ENCODE measurements at places on chromosomes 2 and 18.

DNA sequence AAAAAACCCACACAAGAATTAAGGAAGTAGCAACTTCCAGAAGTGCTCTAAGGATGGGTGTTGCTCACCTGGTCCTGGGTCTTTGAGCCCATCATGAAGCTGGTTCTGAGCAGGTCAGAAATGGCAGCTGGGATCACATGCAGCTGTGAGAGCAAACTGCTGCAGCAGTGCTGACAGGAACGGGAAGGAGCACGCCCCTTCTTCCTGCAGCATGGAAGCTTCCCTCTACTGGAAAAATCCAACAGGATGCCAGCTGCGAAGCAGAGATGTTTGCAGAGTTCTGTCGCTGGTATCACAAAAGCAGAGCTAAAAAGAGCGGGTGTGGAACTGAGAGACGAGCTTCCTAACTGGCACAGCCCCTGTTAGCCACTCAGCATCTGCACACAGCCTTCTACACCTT, 33.7 kb downstream of the EIF4E2 start:
- no peak for DNase-seq

GRCh38 chr2:168772704-168773103, 29.7 kb upstream of the NOSTRIN start:
- no peak for DNase-seq

DNA sequence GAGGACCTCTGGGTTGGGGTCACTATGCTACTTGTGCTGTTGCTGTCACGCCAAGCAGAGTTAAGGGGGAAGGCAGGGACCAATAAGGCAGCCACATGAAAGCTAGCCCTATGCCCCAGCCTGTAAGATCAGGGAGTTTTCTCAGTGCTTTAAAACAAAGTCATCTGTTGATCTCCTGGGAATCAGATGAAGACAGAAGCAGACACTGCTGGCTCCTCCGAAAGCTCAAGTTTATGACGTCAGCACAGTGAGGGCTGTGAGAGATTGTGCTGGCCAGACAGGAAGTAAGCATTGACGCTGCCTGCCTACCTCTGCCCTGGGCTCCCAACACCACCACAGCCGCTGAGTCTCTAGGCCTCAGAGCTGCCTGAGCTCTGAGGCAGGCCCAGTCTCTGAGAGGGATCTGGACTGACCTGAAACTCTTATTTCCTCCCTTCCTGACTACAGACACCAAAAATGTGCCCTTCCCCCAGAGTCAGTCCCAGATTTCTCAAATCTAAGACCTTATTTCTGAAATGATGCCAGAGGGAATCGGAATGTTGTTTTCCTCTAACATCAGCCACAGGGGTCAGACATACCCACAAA, 118.1 kb upstream of the EPAS1 start:
- DNase-seq: peak; percentile 18

DNA sequence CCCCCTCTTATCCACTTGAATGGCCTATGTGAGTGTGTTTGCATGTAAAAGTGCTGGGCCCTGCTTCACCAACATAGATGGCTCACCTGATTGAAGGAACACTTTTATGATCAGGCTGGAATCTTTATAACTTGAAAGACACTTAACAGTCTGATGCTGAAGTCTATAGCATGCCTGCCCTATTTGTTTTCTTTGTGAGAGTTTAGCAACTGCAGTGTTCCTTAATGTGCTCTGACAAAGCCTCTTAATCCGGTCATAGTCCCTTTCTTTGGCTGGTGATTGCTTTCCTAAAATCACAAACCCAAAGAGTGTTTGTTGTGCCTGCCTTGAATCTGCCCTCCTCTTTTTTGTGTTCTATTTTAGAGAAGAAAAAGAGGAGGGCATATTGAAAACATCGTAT, 1382.8 kb upstream of the CELF4 start:
- DNase-seq: peak; percentile 65

GRCh38 chr2:210376694-210377093, 61.7 kb upstream of the MYL1 start:
- DNase-seq: no peak

DNA sequence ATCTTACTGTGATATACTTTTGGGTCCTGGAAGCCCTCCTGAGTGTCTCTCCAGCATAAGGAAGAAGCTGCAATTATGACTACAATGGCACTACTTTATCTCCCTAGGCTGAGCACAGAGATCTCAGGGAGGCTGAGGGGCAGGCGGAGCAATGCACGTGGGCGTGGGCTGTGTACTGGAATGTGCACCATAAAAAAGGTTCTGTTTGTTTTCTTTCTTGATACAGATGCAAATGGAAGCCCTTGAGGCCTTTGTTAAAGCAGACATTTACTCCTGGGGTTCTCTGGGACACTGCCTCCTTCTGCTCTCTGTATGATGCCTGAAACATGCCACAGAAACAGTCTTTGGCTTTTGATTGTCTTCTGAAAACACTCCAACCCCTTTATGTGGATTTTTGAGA, 79.1 kb upstream of the DLX2 start:
- DNase-seq: no peak

DNA sequence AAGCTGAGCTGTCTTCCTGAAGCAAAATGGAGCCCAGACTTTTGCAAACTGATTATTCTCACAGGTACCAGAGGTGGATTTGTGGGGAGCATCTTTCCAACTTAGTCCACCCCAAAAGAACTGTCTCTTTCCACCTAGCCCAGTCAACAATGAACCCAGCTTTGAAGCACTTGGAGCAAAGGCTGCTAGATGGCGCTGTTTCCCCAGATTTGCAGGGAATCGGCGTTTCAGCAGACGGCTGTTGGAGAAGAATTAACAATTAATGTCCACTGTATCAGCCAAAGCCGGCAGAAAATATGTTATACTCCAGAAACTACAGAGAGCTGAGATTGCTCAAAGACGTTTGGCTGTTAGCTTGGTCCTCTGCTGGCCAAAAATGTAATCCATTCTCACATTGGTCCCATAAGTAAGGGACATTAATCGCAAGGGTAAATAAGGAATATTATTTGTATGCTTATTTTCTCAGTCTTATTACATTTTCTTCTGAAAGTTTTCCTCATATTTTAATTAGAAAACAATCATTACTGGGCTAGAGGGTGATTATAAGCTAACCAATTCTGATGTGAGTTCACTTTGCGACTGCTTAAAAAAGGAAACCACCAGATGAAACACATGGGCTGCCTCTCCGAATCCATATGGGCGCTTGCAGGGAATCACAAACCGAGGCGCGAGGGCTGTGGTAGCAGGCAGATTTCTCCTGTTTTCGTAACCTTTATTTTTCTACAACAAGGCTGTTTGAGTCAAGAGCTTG, 423.8 kb upstream of the MEX3C start:
- DNase-seq: peak; percentile 46

DNA sequence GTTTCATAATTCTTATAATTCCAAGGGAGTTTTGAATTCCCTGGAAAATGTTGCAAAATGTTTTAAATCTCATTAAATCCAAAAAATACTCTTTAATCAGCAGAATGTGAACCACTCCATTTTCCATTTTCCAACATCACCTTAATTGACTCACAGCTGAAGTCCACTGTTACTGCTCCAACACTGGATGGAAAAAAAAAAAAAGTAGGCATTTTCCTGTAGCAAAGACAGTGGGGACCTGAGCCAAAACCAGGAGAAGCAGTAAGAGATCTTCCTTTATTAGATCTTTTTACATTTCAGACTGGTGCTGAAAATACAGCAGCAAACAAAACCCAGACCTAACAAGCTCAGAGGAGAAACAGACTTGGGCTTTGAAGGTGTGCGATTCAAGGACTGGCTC, 62.4 kb upstream of the SPATS2L start:
- no peak for DNase-seq

DNA sequence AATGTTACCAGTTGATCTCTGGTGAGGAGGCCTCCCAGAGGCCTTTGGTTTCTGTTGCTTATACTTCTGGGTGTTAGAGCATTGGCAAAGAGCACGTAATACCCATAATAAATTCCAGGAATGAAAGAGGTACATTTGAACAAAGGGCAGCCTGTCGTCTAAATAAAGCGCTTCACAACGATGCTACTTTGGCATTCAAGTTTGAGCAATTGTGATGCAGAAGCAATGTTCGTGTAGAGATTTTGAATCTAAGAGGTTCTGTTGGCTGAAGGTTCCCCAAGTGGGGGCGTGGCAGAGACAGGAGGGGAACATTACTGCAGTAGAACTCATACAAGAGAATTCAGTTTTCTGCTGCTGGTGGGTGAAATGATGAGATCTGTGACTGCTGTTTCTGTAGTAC, 27.8 kb downstream of the ZNF532 start:
- DNase-seq: no peak

DNA sequence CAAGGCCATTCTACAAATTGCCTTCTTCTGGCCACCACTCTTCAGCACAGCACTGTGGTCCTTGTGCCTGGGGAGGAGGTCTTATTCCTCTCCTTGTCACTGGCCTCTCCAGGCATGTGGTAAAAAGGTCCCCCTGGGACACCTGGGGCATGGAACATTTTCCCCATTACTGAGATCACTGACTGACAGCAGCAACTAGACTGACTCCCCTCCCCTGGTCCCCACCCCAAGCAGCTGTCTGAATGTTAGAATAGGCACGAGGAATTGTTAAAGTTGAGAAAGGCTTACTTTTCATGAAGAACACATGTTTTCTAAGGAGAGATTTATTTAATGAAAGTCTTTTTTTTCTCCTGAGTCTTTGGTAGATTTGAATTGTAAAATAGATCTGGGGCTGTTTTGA, 39.5 kb upstream of the RTN4 start:
- DNase-seq: no peak

DNA sequence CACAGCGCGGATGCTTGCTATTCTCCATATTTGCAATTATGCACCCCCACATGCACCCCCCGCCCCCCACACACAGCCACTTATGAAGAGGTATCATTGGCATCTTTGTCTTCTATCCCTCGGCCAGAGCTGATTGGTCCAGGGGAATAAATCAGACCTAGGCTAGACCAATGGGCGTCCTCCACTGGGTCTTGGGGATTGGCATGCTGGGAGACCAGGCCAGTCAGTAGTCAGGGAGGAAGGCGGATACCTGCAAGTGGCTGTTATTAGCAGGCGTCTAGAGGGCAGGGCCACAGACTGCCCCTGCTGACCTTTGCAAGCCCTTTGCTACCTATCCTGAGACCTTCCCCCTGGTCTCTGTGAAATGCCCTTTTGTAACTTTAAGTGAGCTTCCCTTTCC, 30.0 kb downstream of the ATOH8 start:
- DNase-seq: no peak

GRCh38 chr2:16058256-16058655, 117.9 kb downstream of the MYCN start:
- peak; percentile 22 for DNase-seq

DNA sequence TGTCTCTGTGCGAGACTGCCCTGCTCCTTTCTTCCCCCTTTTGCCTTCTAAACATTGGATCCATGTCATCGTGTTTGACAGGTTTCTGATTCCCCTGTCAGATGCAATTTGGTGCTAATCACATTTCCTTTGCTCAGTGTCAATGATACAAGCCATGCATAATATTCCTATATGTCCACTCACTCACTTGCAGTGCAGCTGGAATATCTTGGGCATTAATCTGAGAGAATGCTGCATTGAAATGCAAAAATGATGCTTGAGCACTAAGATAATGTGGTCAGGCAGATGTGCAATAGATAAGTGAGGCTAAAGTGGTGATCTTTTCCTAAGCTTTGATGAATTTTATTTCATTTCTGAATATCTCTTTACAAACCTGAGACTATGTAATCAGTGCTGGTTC, 375.5 kb downstream of the PARD3B start:
- no peak for DNase-seq

GRCh38 chr18:11955239-11956029, 25.9 kb upstream of the IMPA2 start:
- no peak for DNase-seq

DNA sequence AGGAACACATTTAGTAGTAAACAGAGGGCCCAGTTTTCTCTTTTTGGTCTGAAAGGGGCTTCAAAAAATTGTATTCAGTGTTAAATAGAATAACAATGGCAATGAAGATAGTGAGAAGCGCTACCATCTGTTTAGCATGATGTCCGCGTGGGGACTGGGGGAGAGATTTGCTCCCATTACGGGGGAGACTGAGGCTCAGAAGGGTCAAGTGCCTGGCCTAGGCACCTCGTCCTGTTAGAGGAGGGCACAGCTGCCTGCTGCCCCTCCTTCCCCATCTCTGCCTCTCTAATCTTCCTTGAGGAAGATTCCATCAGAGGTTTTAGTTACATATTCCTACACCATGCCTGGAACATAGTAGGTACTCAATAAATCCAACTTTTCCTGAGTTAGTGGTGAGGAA, 10.1 kb upstream of the TMEM185B start:
- no peak for DNase-seq

DNA sequence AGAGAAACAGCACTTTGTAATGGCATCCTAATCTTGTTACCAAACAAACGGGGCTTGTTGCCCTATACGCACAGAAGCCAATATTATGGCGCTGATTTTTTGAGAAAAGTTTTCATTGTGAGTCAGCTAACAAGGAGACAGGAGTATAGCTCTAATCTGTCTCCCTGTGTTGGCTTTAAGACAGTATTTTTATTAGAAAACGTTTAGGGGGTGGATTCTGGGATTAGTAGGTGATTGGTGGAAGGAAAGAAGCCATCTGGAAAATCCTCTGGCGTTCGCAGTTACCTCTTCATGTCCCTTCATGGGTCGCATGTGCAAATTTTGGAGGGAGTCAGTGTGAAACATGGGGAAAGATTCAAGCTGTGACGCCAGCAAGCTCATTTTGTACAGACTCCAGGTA, 698 bp upstream of the TMEM237 start:
- DNase-seq: no peak

- DNase-seq: no peak
Measured at GRCh38 chr2:120991441-120991840, 255.8 kb downstream of the GLI2 start.

GRCh38 chr18:75782204-75782603, 354.7 kb upstream of the SMIM21 start:
- DNase-seq: no peak

DNA sequence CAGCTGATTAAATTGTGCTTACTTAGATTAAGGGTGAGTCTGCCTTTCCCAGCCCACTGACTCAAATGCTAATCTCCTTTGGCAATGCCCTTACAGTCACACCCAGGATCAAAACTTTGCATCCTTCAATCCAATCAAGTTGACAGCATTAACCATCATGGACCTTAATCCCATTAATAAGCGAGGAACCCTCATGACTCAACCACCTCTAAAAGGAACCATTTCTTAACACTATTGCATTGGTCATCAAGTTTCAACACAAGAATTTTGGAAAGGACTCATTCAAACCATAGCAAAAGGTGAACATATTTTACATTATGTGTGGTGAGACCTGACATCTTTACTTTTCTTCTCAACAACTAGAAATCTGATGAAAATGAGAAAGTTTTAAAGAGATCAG, 187.0 kb downstream of the OSR1 start:
- no peak for DNase-seq

- DNase-seq: no peak
Measured at GRCh38 chr2:150462770-150463169, 24.7 kb downstream of the RND3 start.

GRCh38 chr2:69902213-69902922, 8.6 kb downstream of the SNRNP27 start:
- no peak for DNase-seq

DNA sequence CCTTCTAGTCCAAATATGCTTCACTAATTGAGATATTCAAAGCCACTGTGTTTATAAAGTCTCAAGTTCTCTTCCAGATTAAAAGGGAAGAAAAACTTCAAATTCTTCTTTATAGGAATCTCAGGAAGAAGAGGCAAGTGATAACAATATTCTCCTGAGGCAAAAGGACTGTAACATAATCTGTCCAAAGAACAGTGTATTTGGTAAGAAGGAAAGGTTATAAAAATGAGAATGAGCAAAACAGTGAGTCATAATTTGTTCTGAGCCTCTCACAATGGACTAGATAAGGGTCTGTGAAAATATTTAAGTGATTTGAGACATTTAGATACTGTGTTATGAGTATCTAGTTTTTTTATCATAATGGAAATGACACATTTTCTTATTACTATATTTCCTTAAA, 44.3 kb downstream of the SNRPD1 start:
- DNase-seq: no peak

GRCh38 chr2:98123286-98123685, 36.3 kb downstream of the VWA3B start:
- no peak for DNase-seq

Measured in NCI-H510A (cell line).